CD4-positive, alpha-beta T cell treated with Interleukin-21 for 1 hour (primary cell): ENCODE measurements at places on chromosomes 2 and 18.

DNA sequence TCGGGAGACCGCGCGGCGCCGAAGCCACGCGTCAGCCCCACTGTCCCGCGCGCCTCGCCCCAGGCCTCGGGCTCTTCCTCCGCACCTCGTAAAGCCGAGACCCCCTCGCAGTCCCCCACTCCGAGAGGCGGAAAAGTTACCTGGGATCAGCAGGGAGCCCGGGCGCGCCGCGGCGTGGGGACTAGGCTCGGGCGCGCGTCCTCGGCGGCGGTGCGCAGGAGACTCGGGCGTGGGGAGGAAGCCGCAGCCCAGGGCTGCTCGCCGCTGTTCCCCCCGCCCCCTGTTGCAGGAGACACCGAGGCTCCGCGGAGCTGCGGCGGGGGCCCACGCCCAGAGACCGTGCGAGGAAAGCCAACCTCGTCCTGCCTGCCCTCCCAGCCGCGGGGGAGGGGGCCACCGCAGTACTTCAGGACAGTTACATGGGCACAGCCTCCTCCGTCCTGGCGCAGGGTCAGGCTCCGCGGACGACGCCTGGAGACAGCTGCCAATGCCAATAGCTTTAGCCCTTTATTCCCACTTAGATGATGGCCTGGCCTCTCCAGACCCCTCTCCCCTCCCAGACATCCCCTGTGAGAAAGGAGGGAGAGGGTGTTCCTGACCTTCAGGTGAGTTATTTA, at the start of gene EPB41L3:
EPB41L3 (minus strand) TSS at position 225 of the 617 bp plus-strand sequence. CDS start 54,814 bp downstream, outside the sequence.
- peak; percentile 1 for DNase-seq

DNA sequence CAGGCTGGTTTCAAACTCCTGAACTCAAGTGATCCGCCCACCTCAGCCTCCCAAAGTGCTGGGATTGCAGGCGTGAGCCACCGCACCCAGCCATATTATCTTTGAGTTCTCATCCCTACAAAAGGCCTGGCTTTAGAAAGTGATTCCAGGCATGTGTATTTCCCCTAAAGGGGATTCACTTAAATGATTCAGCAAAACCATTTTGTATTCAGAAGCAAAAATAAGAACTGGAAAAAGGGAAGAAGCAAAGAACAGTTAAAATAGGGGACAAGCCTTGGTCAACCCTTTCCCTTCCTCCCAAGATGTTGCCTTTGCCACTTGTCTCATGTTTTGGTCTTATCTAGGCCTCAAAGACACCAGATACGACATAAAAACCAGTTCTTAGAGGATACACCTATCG, 10.5 kb downstream of the TM4SF20 start:
- no peak for DNase-seq

GRCh38 chr18:58051765-58052460, 7.9 kb downstream of the NEDD4L start:
- no peak for DNase-seq

DNA sequence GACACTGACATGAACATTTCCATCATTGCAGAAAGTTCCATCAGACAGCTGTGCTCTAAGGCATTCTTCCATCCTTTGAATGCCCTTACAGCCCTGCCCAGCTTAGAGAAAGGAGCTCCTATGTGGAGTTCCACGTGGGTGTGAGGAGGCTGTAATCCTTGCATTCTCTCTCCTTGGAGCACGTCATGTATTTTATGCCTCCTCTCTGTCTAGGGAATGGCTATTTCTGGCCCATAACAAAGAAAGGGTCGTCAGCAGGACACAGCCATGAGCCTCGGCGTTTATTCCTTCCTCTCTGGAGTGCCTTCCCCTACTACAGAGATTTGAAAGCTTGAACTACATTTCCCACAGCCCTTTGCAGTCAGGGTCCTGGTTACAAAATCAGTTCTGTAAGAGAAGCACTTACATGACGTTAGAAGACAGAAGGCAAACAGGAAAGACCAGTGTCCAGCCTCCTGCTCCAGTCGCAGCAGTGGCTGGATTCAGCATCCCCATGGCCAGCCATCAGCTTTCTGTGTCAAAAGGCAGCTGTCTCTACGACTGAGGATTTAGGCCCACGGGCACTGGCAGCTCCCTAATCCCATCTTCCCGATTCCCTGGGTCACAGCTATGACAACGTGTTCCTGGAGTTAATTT, 234.9 kb downstream of the TFCP2L1 start:
- no peak for DNase-seq

GRCh38 chr2:164061129-164061746, 325.4 kb upstream of the FIGN start:
- no peak for DNase-seq

DNA sequence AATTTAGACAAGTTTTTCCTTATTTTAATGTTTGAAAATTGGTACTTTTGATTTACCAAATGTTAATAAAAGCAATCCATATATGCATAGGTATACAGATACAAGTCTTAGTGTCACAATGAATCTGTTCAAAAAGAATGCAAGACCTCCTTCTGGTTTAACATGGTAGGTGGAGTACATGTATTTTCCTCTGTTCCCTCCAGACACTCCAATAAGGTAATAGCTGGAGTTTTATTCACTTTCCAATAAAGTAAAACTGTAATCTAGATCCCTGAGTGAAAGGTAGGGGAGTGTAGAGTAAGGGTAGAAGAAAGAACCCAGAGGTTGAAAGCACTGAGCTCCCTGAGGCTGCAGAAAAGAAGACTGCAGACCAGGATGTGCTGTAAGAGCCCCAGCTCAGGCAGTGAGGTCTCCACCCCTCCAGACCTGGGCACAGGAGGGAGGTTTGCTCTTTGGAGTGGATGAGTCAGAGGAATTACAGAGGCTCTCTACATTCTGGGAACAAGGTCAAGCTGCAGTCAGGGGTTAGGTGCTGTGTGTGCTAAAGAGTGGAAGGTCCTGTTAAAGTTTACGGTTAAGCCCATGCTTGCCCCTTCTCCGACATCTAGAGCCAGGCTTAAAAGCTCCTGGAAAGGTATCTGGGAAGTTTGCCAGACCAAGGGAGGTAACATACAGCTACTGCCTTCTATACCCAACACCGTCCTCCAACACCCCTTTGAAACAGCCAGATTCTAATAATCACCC, 27.6 kb upstream of the STAT1 start:
- no peak for DNase-seq

DNA sequence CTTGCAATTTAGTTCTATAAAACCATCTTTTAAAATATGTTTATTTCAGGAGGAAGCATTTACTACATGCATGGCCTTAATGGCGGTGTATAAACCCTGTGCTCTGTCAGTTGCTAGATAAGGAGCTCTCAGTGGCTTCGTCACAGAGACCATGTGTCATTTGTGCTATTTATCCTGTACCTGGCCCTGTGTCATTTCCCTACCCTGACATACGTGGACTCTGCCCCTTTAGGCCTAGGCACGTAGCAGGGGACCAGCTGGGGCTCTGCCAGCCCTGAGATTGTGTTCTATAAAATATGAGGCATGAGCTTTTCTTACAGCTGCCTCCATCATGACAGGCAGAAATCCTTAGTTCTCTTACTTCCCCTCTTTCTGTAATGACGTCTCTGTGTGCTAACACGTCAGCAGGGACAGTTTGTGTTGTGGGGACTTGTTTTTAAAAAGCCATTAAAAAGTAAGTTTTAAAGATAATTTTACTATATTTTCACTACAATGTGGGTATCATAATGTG, 88.0 kb downstream of the ITGB1BP1 start:
- no peak for DNase-seq

DNA sequence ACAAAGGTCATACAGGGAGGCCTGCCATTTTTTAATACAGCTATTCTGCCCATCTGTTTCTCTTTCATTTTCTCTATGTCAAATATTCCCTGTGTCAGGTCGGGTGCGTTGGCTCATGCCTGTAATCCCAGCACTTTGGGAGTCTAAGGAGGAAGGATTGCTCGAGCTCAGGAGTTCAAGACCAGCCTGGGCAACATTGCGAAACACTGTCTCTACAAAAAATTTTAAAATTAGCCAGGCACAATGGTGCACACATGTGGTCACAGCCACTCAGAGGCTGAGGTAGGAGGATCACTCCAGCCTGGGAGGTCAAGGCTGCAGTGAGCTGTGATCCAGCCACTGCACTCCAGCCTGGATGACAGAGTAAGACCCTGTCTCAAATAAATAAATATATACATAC, 34.7 kb downstream of the TMEM37 start:
- DNase-seq: no peak

- no peak for DNase-seq
Observed at GRCh38 chr2:235553291-235553690, 59.4 kb downstream of the AGAP1 start.

DNA sequence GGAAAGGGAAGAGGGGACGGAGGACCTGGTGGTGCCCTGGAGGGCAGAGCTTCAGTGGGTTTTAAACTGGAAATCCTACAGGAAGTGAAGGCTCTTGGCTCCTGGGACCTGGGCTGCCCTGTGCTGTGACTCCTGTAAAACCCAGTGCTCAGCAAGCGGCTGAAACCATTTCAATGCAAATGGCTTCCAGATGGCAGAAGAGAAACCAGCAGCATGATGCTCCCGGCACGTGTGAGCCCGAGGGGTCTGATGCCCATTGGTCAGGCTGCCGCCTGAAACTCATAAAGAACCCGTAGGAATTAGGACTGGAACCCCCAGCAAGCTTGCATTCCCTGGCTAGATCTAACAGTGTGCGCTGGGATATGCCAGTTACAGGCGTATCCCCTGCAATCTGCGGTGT, 109.2 kb upstream of the THOC1 start:
- DNase-seq: no peak

DNA sequence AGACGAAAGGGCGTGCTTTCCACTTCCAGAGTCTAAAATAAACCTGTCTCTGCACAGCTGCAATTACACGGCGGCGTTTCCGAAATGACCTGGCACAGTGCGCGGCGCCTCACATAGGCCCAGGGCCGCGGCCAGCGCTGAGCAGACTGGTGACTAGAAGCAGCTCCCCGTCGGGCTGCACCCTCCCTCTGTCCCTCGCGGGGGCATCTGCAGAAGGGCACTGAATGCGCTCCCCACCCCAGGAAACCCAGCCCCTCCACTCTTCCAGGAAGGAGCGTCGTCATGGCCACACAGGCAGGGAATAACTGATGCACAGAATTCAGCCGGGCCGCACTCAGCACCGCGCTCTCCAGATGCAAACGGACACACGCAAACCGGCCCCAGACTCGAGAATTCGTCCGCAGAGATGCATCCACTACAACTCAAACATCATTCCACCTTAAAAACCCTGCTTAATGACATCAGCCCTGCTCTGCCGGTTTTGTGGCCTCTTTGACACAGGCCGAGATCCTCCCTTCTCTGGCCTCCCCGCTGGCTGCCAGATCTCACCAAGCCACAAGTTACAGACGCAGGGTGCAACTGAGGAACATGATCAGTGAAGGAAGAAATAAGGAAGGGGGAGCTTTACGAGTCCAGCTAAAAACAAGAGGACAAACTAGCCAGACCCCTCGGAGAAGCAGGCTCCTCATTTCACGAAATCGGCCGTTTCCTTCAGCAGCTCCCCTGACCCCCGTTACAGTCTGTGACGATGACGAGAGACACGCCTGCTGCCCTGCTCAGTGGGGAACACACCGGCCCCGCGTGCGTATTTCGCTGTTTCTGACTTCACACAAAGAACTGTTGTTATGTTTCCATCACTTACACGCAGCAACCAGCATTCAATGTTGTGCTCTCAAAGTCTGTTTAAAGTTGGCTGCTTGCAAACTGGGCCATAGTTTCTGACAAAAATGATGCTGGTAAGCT, 40.2 kb downstream of the MBP start:
- DNase-seq: no peak

GRCh38 chr2:49318531-49318930, 164.2 kb upstream of the FSHR start:
- no peak for DNase-seq

DNA sequence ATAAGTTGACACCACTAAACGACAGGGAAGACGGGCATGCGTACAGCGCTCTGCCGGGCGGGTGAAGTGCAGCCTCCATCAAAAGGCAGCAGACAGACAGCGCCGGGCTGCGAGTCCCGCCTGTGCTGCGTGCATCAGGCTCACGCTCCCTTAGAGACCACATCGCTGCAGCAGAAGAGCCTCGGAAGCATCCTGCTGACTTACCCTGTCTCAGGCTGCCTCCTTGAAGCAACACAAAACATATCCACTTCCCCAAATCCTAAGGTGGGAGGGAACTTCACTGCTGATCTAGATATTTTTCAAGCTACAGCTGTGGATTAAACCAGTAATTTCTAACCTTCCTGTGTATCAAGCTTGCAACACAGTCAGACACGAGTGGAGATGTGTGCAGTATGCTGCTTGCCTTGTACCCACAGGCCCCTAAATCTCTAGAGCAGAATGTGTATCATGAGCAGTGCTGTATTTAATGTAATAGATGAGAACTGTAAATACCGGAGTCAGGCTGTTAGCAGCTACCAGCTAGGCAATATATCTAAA, 6.4 kb downstream of the MYT1L start:
- DNase-seq: no peak

DNA sequence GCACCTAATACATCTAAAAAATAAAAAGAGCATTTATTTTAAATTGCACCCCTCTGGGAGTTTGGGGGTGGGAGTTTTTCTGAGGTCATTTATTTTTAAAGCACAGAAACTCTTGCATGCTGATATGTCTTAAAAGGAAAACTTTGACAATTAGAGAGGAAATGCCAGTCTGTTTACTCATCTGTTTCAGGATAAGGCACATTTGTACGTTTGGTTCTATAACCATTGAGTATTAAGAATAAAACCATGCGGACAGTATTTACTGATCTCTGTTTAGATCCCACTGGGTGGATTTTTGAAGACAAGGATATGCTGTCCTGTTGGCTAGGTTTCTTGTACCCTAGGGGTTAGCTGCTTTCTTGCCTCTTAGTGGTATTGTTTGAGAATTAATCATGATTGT, 122.9 kb downstream of the TANC1 start:
- DNase-seq: no peak

DNA sequence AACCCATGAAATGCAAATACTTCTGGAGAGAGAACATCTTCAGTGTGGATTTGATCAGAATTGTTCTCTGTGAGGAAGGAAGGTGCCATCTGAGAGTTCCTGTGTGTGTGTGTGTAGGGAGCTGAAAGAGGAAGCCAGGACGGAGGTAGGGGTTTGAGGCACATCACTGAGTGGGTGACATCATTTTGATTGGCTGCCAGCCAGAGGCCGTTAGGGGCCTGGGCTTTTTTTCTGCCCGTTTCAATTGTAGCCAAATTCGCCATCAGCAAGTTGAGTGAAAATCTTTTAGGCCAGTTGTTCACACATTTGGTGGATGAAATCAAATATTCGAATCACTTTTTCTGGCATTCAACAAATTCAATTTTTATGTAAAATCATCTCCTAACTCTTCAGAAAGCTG, 48.9 kb downstream of the TSN start:
- DNase-seq: no peak

- no peak for DNase-seq
Observed at GRCh38 chr18:48742706-48743475, 204.1 kb downstream of the CTIF start.

GRCh38 chr18:25787276-25787675, 303.1 kb downstream of the SS18 start:
- no peak for DNase-seq

DNA sequence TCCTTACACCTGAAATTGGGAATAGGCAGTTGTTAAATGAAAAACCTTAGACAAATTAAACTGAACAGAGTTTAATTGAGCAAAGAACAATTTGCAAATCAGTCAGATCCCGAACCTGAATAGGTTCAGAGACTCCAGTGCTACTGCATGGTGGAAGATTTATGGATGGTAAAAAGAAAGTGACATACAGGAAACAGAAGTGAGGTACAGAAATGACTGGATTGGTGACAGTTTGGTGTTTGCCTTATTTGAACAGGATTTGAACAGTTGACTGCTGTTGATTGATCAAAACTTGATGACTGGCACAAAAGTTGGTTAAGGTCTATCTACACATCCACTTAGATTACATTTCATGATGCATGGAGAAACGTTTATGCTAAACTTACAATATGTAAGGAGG, 248.8 kb downstream of the HNMT start:
- DNase-seq: no peak
